CD14-positive monocyte (primary cell): ENCODE measurements at places on chromosomes 6 and 20. TPM values are rescaled to one million over a fixed set of nuclear protein-coding genes. Genes with fewer than 3 reads are reported as not detected.

CDK5RAP1 gene
- 28.1 and 65.0 TPM in 2 replicates for polyA plus RNA-seq

PACRG gene
- polyA plus RNA-seq = not detected in 2 replicates

SLC35D3 gene
- not detected for polyA plus RNA-seq

ETV7 gene
- 2.2 TPM for polyA plus RNA-seq

SLC22A7 gene
- polyA plus RNA-seq = not detected

LRRN4 gene
- not detected in 2 replicates for polyA plus RNA-seq

TSPYL4 gene
- 3.6 TPM for polyA plus RNA-seq

WFDC12 gene
- polyA plus RNA-seq = not detected

C2 gene
- 6.5 TPM for polyA plus RNA-seq

PPIL6 gene
- 0.09 and 0.14 TPM in 2 replicates for polyA plus RNA-seq

POFUT1 gene
- polyA plus RNA-seq = 10.5 and 10.9 TPM in 2 replicates

PCNA gene
- 27.9 TPM for polyA plus RNA-seq

PAX1 gene
- polyA plus RNA-seq = not detected

CD2AP gene
- polyA plus RNA-seq = 0.70 and 2.0 TPM in 2 replicates

MROH8 gene
- polyA plus RNA-seq = 0.08 TPM

HACE1 gene
- 2.0 and 3.9 TPM in 2 replicates for polyA plus RNA-seq
